Hematopoietic multipotent progenitor cell treated with erythropoietin and hydrocortisone succinate and interleukin-3 and kit ligand, for 6 days (in vitro differentiated cells): ENCODE measurements at places on chromosomes 7 and 10.
A peak's percentile ranks its signal among the peaks of the same experiment; 100 is the strongest.

GRCh38 chr7:106767498-106768323 is 97.4 kb upstream of the PIK3CG start:
- peak; percentile 25 for DNase-seq

DNA sequence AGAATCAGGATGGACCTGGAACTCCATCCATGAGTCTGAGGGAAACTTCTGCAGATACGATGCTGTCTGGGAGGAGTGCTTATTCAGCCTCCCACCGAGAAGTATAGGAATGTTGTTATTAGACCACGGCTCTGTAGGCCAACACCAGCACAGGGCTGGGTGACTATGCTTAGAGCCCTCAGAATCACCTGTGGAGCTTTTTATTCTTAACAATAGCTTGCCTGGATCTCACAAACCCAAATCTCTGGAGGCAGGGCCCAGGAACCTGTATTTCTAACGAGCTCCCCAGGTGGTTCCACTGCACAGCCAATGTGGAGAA is 55.6 kb upstream of the ARID5B start:
- DNase-seq, result no peak

- no peak for DNase-seq
Observed at GRCh38 chr7:141122736-141123135, 48.9 kb downstream of the TMEM178B start.

- peak; percentile 44 for DNase-seq
Observed at GRCh38 chr7:82729172-82730030, 285.8 kb upstream of the CACNA2D1 start.

DNA sequence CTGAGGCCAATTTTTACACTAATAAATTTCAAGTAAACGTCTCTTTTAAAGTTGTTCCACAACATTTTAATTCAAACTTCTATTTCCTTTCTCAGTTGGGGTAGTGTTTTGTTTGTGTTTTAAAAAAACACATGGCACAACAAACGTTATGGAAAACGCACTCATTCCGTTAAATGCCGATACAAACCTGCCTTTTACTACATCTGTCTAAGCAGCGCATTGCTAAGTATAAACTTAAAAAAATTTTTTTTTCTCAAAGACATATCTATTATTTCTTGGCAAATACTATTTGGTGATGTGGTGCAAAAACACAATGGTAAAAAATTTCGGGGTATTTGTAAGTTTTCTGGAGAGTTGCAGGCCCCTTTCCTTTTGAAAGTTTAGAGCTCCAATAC is 1.4 kb downstream of the SKIDA1 start:
- no peak for DNase-seq

DNA sequence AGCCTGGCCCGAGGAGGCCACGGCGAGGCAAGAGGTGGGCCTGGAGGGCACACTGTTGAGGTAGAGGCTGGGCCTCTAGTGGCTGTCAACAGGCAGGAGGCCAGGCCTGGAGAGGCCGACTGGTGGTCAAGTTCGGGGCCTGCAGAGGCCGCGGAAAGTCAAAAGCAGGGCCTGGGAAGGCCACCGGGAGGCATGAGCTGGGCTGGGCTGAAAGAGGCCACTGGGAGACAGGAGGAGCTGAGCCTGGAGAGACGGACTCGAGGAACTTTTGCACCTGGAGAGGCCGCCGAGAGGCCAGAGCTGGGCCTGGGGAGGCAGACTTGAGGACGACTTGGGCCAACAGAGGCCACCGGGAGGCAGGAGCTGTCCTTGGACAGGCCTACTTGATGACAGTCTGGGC is 321.2 kb downstream of the ZNF479 start:
- DNase-seq, result no peak

- DNase-seq, result peak; percentile 69
Observed at GRCh38 chr10:22253580-22253882, 35.7 kb upstream of the EBLN1 start.

GRCh38 chr10:43945094-43945730 is 296.5 kb upstream of the ZNF32 start:
- no peak for DNase-seq

GRCh38 chr7:150897502-150898474 is 45.5 kb downstream of the AOC1 start:
- no peak for DNase-seq

GRCh38 chr10:51950996-51951555 is 251.7 kb upstream of the CSTF2T start:
- DNase-seq, result no peak

GRCh38 chr10:116045366-116046356 is 227.3 kb downstream of the GFRA1 start:
- DNase-seq, result no peak

- peak; percentile 80 for DNase-seq
Observed at GRCh38 chr10:11560076-11560709, 51.3 kb downstream of the USP6NL start.

DNA sequence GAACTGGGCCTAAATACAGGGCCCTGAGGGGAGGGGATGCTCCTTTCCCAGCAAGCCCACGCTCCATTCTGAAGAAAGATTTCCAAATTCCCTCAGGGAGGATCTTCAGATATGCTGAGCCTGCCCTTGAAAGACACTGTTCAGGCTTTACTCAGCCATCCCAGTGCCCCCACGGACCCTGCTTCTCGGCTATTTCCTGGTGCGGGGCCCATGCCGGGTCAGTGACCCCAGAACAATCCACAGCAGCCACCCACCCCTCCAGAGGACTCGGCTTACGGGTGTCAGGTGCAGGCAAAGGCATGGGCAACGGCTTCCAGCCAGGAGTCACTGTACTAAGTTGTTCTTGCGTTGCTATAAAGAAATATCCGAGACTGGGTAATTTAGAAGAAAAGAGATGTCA is 137.1 kb downstream of the OAT start:
- DNase-seq, result no peak

GRCh38 chr7:128693373-128694015 is 21.4 kb downstream of the GARIN1A start:
- DNase-seq, result no peak

GRCh38 chr7:1981201-1981877 is 251.4 kb downstream of the MAD1L1 start:
- DNase-seq, result no peak

GRCh38 chr10:131963350-131963749 is 18.4 kb downstream of the BNIP3 start:
- no peak for DNase-seq

GRCh38 chr7:130293521-130293920 is 560 bp downstream of the CPA4 start:
- DNase-seq, result no peak

DNA sequence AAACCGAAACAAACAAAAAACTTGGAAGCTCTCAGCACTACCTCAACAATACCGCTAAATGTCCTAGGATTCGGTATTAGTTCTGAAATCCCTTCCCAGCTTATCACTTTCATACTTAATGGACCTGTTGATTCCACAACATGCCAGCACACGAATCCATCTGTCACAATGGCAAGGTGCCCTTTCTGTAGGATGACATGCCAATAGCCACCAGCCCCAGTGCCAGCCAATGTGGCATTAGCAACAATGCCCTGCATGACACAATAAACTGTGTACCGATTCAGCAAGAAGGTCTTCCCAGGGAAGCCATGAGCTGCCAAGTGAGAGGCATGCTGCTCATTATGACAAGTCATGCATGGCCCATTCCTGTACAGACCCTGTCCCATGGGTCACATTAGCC is 35.6 kb upstream of the CHCHD3 start:
- no peak for DNase-seq

- DNase-seq, result no peak
Observed at GRCh38 chr10:35926846-35927245, 284.8 kb upstream of the FZD8 start.

DNA sequence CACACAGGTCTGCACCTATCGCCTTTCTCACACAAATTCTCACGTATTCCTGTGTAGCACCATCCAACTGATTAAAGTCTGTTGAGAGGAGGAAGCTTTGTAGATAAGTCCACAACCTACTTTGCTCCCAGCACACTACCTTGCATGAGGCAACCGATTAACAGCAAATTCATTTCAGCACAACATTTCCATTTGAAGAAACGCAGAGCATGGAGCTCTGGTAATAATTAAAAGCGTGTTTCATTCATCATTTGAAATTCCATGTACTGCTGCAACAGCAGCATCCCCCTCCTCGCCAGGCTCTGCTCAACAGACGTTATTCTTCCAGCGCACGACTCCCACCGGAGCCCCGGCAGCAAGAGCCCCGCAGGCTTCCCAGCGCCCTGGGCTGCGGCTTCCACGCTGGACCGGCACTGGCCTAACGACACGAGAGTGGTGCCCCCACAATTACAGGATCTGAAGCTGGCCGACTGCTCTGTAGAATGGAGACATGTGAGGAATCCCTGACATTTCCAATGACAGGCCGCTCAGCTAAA is 118.8 kb downstream of the DIP2C start:
- DNase-seq, result no peak

DNA sequence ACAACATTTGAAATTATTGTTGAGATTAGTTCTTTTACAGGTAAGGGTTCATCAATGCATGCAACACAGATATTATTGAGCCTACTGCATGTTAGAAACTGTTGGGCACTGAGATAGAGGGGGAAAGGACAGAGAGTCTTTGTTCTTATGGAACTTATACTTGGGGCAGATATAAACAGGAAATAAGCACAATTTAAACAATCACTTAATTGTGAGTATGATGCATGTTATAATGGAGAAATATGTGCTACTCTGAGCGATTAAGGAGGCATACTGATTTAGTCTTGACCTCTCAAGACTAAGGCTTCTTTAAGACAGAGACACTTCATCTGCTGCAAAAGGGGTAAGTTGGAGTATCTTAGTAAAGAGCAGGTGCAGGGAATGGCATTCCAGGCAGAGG is 593.3 kb downstream of the CCSER2 start:
- no peak for DNase-seq

DNA sequence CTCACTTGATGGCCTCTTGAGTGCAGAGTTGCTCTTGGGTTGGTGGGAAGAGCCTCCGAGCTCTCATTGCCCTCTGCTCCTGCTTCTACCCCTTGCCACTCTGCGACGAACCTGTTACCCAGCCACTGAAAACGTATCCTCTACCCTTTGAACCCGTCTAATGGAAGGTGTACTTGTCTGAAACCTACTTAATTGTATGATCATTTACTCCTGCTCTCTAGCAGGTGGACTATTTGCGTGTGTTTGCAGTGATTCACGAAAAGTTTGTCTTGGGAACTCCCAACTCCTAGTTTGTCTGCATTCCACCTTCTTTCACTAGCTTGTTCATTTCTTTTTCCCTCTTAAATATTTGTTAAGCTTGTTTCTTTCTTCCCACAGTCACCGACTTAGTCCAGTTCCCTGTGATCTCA is 503 bp downstream of the CROT start:
- peak; percentile 24 for DNase-seq

DNA sequence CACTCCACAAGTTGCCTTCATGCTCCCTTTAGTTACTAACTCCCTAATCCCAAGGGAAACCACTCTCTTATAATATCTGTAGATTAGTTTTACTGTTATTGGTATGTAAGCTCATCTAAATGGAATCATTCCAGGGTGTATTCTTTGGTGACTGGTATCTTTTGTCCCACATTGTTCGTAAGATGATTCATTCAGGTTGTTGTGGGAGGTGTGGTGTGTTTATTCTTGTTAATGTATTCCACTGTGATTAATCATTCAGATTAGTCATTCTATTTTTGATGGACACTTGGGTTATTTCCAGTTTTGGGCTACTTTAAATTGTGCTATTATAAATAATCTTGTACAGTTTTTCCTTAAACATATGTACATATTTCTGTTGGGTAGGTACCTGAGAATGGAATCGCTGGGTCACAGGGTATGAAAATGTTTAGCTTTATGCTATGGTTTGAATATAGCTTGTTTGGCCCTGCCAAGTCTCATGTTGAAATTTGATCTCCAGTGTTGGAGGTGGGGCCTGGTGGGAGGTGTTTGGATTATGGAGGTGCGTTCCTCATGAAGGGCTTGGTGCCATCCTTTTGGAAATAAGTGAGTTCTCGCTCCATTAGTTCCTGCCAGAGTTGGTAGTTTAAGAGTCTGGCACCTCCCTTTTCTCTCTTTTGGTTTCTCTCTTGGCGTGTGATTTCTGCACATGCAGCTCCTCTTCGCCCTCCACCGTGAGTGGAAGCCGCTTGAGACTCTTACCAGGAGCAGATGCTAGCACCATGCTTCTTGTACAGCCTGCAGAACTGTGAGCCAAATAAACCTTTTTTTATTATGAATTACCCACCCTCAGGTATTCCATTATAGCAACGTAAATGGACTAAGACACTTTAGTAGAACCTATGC is 13.8 kb downstream of the BTRC start:
- peak; percentile 57 for DNase-seq

DNA sequence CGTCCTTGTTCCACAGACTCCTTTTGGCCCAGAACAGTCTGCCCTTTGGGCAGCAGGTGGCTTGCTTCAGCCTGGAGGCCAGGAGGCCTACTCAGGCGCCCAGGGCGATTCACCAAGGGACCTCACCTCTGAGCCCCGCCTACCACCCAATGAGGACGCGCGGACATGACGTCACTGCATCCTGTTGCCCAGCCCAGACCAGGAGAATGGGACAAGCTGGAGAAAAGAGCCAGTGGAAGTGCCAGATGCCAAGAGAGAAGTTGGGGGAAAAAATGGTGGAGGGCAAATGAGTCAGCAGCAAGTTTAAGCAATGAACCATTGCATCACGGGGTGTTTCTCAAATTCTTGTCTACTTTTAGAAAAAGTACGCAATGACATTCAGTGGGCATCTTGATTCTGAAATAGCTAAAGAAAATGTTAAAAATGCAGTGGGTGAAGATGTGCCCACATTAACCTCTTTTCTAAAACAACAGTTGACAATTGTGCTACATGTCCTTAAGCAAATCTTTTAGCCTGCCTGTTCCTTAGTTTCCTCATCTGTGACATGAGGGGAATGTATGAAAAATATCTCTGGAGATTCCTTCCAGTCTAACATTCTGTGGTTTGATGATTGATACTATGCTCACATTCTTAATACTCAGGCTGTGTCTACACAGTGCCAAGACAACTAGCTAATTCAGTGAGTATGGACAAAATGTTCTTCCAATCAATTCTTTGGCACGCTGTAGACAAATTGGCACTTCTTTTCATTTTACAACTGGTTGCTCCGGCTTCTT is 23.9 kb upstream of the LEP start:
- peak; percentile 55 for DNase-seq

- DNase-seq, result no peak
Observed at GRCh38 chr10:25901199-25901598, 32.8 kb upstream of the MYO3A start.

DNA sequence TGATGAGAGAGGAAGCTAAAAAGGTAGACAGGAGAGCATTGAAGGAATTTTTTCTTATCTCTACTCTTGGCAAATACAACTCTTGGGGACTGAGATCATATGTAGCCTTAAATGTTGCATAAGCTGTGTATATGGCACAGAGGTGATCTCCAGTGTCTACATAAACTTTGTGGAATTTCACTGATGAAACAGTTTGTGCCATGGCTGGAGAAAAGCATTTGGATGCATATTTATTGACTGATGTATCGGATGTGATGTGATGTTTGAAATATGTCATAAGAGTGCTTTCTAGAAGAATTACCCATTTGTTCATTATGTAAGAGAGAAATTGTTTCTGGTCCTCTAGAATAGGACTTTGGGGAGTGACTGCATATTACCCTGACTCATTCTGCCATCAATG is 244.9 kb upstream of the LRRTM3 start:
- no peak for DNase-seq

DNA sequence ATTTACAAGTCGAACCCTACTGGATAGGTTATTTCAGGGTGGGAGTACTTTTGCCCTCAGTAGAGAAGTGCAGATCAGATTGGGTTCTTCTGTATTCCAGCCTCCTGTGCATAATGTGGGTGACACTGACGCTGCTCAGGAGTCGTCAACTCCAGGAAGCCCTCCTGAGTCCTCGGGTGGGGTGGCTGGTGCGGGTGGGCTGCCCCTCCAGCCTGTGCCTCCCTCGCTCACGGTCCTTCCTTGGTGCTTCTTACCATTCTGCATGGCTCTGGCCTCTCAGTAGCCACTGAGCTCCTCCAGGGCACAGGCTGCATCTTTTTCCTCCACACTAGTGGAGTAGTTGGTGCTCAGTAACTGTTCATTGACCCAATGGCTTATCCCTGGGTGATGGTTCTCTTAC is 4.3 kb downstream of the CDH23 start:
- no peak for DNase-seq
